ENCODE measurements at places on chromosomes 4 and X. TPM values are rescaled to one million over a fixed set of nuclear protein-coding genes. Genes with fewer than 3 reads are reported as not detected.

SLC16A2 gene
- 18.3 TPM for total RNA-seq

GRCh38 chr4:111066447-111066846 lies 443.6 kb upstream of the PITX2 start:
- H3K27me3 ChIP-seq = no peaks in the 10 kb centered on the region
- no peak for DNase-seq
- H3K4me1 ChIP-seq = no peaks in the 10 kb centered on the region
- no peak overlapping the region for H3K27ac ChIP-seq

DNA sequence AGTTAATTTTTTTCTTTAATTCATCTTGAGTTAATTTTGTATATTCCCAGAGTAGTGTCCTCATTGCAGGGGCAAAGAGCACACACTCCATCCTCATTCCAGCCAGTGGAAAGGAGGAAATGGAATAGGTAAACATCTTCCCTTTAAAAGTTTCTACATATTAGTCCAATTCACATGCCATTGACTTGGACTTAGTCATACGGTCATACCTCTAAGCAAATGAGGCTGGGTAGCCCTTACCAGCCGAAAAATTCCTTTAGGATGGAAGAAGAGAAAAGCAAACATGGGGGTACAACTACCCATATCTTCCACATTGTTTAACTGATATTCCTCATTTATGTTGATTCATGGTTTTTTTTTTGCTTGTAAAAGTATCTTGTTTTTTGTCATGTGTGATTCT lies 37.4 kb upstream of the NDP start:
- H3K36me3 ChIP-seq = no peaks in the 10 kb centered on the region
- no peak for DNase-seq
- H3K27me3 ChIP-seq = no peaks in the 10 kb centered on the region
- no peak overlapping the region for H3K27ac ChIP-seq
- H3K4me3 ChIP-seq = no peak overlapping the region

- no peaks in the 10 kb centered on the region for H3K36me3 ChIP-seq
- H3K27me3 ChIP-seq = peaks cover 33% of the 10 kb centered on the region
- H3K27ac ChIP-seq = no peak overlapping the region
- no peak overlapping the region for H3K4me3 ChIP-seq
Measured at GRCh38 chr4:48190839-48191238, 56.8 kb upstream of the TXK start.

DNA sequence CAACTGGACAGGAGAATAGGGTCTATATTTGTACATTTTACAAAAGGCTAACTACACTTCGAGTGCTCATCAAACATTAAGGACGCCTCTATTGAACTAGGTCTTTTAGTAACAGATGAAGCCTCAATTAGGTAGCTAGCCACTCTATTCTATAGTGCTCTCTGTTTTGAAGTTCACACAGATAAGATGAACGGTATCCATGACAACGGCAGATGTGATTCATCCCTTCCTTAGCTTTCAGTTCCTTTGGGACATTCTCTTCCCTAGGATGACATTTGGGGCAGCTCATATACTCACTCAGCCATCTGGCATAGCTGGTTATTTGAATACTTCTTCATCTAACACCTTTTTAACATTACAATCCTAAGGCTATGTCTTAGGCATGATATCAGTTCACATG lies 62.4 kb upstream of the WDFY3 start:
- H3K27ac ChIP-seq = no peak overlapping the region
- H3K4me1 ChIP-seq = no peaks in the 10 kb centered on the region
- no peaks in the 10 kb centered on the region for H3K27me3 ChIP-seq

- H3K27ac ChIP-seq = peak overlapping the region; percentile 67
- H3K36me3 ChIP-seq = no peaks in the 10 kb centered on the region
- no peak for DNase-seq
- no peaks in the 10 kb centered on the region for H3K27me3 ChIP-seq
- peak overlapping the region; percentile 44 for H3K4me3 ChIP-seq
Measured at GRCh38 chrX:10769696-10770619, 149.6 kb upstream of the MID1 start.

DNA sequence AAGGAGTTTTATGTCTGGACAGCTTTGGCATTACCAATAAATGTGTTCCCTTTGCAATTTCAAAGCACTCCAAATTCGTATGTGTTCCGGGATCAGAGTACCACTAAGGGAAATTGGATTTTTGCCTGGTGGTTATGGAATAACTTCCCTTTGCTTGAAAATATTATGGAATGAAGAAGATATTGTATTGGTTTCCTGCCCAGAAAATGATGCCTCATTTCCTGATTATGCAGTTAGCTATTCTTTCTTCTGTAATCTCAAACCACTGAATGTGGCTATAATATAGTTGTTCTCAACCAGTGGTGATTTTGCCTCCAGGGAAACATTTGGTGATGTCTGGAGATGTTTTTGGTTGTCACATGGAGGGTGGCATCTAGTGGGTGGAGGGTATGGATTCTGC lies 142.9 kb downstream of the PCDH7 start:
- H3K36me3 ChIP-seq = no peaks in the 10 kb centered on the region
- DNase-seq = no peak
- H3K4me1 ChIP-seq = peaks cover 59% of the 10 kb centered on the region
- H3K27ac ChIP-seq = no peak overlapping the region
- H3K27me3 ChIP-seq = no peaks in the 10 kb centered on the region

- H3K27me3 ChIP-seq = no peaks in the 10 kb centered on the region
- DNase-seq = no peak
- no peaks in the 10 kb centered on the region for H3K36me3 ChIP-seq
- no peaks in the 10 kb centered on the region for H3K4me1 ChIP-seq
Measured at GRCh38 chr4:158290912-158291311, 80.6 kb downstream of the TMEM144 start.

DNA sequence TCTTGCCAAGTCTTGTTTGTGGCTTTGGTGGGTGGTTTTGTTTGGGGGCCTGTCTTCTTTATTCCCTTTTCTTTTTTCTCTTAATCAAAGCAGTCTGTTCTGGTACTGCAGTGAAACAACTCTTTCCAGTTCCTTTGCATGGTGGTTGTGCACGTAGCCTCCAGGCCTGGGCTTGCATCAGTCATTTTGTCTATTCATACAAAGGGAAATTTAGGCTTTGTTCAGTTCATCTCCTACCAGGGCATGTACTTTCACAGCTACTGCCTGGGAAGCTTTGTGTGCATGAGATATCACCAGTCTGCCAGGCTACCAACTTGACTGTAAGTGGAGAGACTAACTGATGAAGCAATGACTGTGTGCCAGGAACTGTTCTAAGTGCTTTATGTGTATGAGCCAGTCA lies 8.5 kb downstream of the TRIM2 start:
- no peak overlapping the region for H3K27ac ChIP-seq
- H3K36me3 ChIP-seq = no peaks in the 10 kb centered on the region
- no peak overlapping the region for H3K4me3 ChIP-seq
- H3K4me1 ChIP-seq = no peaks in the 10 kb centered on the region
- H3K27me3 ChIP-seq = no peaks in the 10 kb centered on the region
- DNase-seq = no peak

GRCh38 chrX:11881485-11882170 lies 123.6 kb downstream of the MSL3 start:
- no peaks in the 10 kb centered on the region for H3K4me1 ChIP-seq
- DNase-seq = no peak
- H3K36me3 ChIP-seq = no peaks in the 10 kb centered on the region
- H3K4me3 ChIP-seq = no peak overlapping the region
- no peaks in the 10 kb centered on the region for H3K27me3 ChIP-seq
- H3K27ac ChIP-seq = no peak overlapping the region

DNA sequence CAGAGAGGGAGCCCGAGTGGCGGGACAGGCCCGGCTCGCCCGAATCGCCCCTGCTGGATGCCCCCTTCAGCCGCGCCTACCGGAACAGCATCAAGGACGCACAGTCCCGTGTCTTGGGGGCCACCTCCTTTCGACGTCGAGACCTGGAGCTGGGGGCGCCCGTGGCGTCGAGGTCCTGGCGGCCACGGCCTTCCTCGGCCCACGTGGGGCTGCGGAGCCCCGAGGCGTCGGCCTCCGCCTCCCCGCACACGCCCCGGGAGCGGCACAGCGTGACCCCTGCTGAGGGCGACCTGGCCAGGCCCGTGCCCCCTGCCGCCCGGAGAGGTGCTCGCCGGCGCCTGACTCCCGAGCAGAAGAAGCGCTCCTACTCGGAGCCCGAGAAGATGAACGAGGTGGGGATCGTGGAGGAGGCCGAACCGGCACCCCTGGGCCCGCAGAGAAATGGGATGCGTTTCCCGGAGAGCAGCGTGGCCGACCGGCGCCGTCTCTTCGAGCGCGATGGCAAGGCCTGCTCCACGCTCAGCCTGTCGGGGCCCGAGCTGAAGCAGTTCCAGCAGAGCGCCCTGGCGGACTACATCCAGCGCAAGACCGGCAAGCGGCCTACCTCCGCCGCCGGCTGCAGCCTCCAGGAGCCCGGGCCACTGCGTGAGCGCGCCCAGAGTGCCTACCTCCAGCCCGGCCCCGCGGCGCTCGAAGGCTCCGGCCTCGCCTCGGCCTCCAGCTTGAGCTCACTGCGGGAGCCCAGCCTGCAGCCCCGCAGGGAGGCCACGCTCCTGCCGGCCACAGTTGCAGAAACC lies 156.9 kb downstream of the SOWAHB start:
- H3K27me3 ChIP-seq = no peaks in the 10 kb centered on the region
- no peak overlapping the region for H3K4me3 ChIP-seq
- peaks cover 58% of the 10 kb centered on the region for H3K4me1 ChIP-seq
- H3K36me3 ChIP-seq = peaks cover 6% of the 10 kb centered on the region
- H3K27ac ChIP-seq = no peak overlapping the region
- DNase-seq = no peak

DNA sequence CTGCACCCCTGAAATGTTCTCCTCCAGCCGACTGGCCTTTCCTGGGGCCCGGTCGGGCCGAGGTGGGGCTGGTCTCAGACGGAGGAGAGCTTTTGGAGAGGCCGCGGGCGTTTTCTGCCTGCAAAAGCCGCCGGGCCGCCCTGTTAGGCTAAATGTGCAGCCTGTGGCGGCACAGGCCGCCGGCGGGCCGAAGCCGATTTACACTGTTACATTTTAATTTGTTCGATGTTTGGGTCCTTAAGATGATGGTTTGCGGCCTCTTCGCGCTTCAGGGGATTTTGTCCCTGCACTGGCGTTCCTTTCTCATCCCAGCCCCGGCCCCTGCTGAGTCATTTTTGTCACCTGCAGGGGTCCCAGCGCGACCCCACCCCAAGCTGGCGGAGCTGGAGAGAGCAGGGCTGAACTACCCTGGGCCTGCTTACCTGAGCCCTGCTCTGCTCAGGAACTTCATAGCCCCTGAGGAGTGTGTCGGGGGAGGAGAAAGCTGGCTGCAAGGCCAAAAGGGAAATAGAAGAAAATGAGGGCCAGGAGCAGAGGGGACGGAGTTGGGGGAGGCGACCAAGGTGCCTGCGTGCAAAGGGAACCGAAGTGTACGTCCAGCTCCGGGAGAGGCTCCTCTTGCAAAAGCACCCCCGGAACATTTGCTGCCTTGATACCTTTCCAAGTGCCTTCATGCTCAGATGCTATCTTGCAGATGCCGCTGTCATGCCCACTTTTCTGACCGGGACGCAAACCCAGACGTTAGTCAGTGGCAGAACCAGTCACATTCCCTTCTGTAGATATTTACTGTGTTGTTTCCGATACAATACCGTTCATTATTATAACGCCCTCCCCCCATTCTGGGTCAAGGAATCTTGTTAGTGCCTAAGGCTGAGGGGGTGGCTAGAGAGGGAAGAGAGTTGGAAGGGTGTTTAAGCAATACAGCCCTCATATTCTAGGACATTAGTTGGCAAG lies 977 bp upstream of the RBBP7 start:
- H3K4me1 ChIP-seq = peaks cover 39% of the 10 kb centered on the region
- peak overlapping the region; percentile 76 for H3K4me3 ChIP-seq
- peaks cover 1% of the 10 kb centered on the region for H3K36me3 ChIP-seq
- DNase-seq = no peak
- peak overlapping the region; percentile 94 for H3K27ac ChIP-seq
- H3K27me3 ChIP-seq = peaks cover 5% of the 10 kb centered on the region

BMP3 gene
- not detected for total RNA-seq

DNA sequence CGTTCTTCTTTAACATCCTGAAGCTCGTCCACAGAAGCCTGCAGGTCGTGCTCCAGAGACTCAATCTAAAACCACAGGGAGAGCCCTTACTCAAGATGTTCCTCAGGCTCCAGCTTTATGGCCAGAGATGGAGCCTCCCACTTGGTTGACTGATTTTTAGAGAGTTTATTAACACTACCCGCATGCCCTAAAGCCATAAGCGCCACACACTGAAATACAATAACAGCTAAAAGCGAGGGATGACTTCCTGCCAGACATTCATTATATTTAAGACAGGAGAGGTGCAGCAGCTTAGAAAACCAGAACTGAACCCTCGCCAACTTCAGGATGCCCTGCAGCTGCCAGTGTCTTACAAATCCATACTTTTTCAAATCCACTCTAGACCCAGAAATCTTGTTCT lies 42.0 kb downstream of the SOD3 start:
- H3K36me3 ChIP-seq = peaks cover 19% of the 10 kb centered on the region
- H3K27ac ChIP-seq = peak overlapping the region; percentile 52
- H3K27me3 ChIP-seq = no peaks in the 10 kb centered on the region
- no peak overlapping the region for H3K4me3 ChIP-seq

COX7B2 gene
- total RNA-seq = not detected

HSFX2 gene
- total RNA-seq = not detected

TMSB15A gene
- total RNA-seq = 1.1 TPM

- DNase-seq = no peak
- H3K27me3 ChIP-seq = peaks cover 4% of the 10 kb centered on the region
- H3K36me3 ChIP-seq = peaks cover 6% of the 10 kb centered on the region
- no peak overlapping the region for H3K4me3 ChIP-seq
- no peak overlapping the region for H3K27ac ChIP-seq
Measured at GRCh38 chr4:108492816-108493595, 127.4 kb upstream of the RPL34 start.

DNA sequence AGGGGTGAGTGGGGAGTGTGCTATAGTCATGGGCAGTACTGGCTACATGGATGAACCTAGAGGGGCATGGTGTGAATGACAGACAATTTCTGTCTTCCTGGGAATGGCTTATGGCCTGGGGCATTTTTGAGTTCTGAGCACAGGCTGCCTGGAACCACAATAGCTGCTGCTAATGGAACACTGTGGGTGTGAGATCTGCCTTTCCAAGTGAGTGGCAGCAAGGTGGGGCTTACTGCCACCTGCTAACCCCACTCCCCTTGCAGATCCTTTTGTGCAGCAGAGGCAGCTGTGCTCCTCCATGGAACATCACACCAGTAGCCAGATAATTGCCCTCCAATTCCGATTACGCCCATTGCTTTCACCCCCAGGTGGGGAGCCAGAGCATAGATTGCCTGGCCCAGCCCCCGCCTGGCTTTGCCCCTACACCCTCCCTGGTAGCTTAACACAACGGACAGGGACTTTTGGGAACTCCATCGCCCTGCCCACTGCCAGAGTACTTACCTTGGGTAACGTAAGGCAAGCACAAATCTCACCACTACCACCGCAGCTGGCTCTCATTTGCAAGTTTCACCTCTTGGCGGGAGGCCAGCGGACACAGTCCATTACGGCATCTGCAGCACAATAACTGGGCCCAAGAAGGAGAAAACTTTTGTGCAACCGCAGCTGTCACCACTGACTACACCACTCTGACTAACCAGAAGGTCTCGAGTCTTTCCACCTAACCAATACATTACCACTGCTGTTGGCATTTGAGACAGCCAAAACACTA lies 421.2 kb upstream of the NWD2 start:
- H3K36me3 ChIP-seq = no peaks in the 10 kb centered on the region
- no peaks in the 10 kb centered on the region for H3K27me3 ChIP-seq
- no peak for DNase-seq
- H3K27ac ChIP-seq = no peak overlapping the region
- H3K4me3 ChIP-seq = no peak overlapping the region
